ENCODE measurements at places on chromosomes 16 and 17. TPM values are rescaled to one million over a fixed set of nuclear protein-coding genes. Genes with fewer than 3 reads are reported as not detected.

The KRTAP3-2 gene
- total RNA-seq, result not detected

The NACA2 gene
- not detected for total RNA-seq

The KRTAP4-11 gene
- total RNA-seq, result not detected

The KLHL11 gene
- 12.6 TPM for total RNA-seq

GRCh38 chr16:58428621-58429542 is 36.6 kb downstream of the GINS3 start:
- no peaks in the 10 kb centered on the region for H3K4me1 ChIP-seq
- DNase-seq, result no peak
- no peak overlapping the region for H3K4me3 ChIP-seq

DNA sequence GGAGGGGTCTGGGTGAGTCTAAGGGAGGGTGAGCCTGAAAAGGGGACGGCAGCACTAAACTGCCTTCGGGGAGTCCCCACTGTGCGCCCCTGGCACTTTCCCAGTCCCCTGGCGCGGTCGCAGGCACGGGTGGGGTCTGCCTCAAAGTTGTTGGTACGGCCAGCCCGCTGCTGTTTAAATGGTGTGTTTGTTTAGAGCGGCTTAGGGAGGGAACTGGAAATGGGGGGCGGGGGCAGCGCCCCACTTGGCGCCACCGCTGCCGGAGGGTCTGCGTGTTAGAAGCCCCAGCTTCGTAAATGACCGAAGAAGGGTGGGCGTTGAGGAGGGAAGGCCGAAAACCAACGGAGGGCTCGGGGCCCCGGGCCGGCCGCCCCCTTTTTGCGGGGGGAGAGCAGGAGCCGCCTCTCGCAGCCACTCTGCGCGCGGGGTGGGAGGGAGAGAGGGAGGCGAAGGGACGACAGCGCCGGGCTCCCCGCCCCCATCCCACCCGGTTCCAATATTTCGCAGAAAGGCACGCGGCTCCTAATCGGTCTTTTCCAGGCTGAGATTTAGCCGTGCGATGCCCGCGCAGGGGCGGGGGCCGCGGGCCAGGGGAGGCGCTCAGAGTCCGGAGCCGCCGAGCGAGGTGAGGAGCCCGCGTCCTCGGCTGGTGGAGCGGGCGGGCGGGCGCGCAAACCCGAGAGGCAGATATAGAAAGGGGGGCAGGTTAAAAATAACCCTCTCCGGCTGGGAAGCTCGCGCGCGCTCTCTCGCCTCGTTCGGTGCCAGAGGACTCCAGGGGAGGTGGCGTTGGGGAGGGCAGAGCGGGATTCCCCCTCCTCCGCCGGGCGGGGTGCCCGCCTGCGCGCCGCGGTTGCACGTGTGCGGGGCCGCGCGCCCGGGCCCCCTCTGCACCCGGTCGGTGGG is 54.9 kb downstream of the SREBF1 start:
- H3K36me3 ChIP-seq, result no peaks in the 10 kb centered on the region
- peak overlapping the region; percentile 55 for H3K4me3 ChIP-seq
- peak overlapping the region; percentile 55 for H3K27ac ChIP-seq
- peak; percentile 83 for DNase-seq
- no peaks in the 10 kb centered on the region for H3K27me3 ChIP-seq
- H3K4me1 ChIP-seq, result peaks cover 51% of the 10 kb centered on the region

GRCh38 chr17:80959330-80960036 is 32.2 kb upstream of the CHMP6 start:
- H3K4me1 ChIP-seq, result peaks cover 16% of the 10 kb centered on the region
- no peaks in the 10 kb centered on the region for H3K36me3 ChIP-seq
- H3K27me3 ChIP-seq, result no peaks in the 10 kb centered on the region
- H3K27ac ChIP-seq, result peak overlapping the region; percentile 36

DNA sequence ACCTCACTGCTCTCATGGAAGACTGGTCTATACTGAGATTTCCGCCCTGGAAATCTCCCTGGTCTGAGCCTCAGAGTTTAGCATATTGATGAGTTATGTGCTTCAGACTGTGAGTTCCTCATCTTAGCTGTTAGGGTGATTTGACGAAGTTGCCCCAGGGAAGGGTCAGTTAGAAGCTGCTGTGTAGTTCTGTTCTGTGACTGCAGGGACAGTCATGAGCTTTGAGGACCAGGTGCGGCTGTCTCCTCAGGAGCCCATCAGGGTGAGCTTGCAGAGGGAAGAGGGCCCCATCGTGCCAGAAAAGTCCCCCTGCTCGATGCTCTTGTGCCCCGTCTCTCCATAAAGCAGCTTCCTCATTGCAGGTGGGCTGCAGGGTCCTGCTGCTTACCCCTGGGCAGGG is 28.3 kb upstream of the IL17C start:
- DNase-seq, result no peak
- H3K27ac ChIP-seq, result no peak overlapping the region
- no peaks in the 10 kb centered on the region for H3K4me1 ChIP-seq
- H3K36me3 ChIP-seq, result peaks cover 80% of the 10 kb centered on the region
- no peaks in the 10 kb centered on the region for H3K27me3 ChIP-seq

DNA sequence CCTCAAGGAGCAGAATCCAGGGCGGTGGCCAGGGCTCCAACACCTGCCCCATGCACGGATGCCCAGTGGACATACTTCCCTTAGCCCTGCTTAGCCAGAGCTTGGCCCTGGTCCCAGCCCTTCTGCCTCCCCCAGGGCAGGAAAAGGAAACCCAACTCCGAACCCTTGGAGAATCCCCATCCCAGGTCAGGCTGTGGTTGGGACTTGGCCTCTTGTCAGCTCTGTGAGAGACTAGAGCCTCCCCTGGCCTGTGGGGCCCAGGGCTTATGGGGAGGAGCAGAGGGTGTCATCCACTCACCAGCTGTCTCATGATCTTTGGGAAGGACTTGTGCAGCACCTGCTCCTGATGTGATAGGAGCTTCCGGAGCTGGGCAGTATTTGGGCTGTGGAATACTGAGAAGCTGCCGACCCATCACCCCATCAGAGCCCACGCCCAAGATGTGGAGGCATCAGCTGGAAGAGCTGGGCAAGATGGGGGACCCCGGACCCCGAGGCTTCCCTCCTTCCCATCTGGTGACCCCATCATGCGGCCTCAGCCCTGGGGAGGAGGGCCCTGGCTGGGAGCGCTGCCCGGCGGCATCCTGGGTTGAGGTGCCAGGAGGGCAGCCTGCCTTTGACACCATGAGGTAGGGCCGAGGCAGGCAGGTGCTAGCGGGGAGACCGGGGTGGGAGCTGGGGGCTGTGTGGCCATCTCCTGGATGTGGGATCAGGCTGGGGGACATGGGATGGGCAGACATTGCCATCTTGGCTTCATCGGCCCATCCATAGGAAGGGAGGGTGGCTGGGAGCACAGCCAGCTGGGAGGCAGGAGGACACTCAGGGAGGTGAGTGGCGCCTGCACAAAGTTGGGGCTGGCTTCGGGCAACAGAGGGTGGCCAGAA is 45.1 kb downstream of the TNFRSF13B start:
- no peaks in the 10 kb centered on the region for H3K27me3 ChIP-seq
- DNase-seq, result peak; percentile 51
- H3K4me3 ChIP-seq, result no peak overlapping the region
- no peaks in the 10 kb centered on the region for H3K4me1 ChIP-seq
- no peak overlapping the region for H3K27ac ChIP-seq

- peak; percentile 65 for DNase-seq
- H3K27ac ChIP-seq, result peak overlapping the region; percentile 100
- H3K4me3 ChIP-seq, result peak overlapping the region; percentile 85
- H3K4me1 ChIP-seq, result peaks cover 34% of the 10 kb centered on the region
- no peaks in the 10 kb centered on the region for H3K27me3 ChIP-seq
Observed at GRCh38 chr17:8150194-8151119, 1.7 kb downstream of the PER1 start.

DNA sequence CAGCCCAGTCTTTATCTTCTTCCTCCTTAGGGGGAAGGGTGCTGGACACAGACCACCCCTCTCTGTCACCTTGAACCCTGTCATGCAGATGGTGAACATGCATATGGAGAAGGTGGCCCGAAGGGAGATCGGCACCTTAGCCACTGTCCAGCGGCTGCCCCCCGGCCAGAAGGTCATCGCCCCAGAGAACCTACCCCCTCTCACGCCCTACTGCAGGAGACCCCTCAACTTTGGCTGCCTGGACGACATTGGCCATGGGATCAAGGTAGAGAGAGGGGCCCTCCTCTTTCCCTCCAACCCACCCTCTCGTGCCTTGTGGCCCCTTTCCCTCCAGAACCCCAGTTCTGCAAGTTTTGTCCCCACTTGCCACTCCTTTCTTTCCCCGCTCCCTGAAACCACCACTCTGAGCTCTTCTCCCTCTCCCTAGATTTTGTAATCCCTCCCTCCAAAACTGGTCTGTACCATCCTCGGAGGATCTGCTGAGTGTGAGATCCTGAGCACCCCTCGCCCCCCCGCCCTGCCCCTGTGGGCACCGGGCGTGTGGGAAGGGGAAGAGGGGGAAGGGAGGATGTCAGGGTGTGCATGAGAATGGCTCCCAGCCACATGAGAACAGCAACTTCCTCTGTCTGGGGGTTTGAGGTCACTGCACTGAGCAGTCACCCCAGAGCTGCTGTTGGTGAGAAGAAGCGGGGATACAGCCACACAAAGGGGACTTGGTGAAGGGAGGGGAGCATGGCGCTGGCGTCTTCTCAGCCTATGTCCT is 7.3 kb downstream of the ABI3 start:
- peaks cover 54% of the 10 kb centered on the region for H3K4me1 ChIP-seq
- peak overlapping the region; percentile 63 for H3K27ac ChIP-seq
- H3K36me3 ChIP-seq, result no peaks in the 10 kb centered on the region
- peak; percentile 86 for DNase-seq
- peak overlapping the region; percentile 8 for H3K4me3 ChIP-seq

GRCh38 chr16:17116595-17117322 is 354.0 kb downstream of the XYLT1 start:
- no peaks in the 10 kb centered on the region for H3K4me1 ChIP-seq
- no peak for DNase-seq
- H3K36me3 ChIP-seq, result no peaks in the 10 kb centered on the region
- no peak overlapping the region for H3K4me3 ChIP-seq

DNA sequence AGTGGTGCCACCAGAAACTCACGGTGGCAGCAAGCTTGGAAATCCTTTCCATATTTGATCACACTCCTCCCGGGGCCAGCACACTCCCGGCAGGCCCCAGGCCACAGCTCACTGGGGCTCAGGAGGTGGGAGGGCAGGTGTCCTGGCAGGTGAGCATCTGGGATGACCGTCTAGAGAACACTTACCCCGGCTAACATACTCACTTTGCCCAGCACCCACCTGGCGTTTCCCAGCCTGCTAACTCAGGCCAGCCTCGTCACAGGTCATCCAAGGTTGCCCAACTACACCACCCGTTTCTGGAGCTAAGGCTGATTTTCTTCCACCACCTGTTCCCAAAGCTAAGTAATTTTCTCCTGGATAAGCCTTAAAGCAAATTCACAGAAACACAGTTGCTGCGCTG is 24.9 kb downstream of the FBXO31 start:
- peaks cover 41% of the 10 kb centered on the region for H3K36me3 ChIP-seq
- peaks cover 6% of the 10 kb centered on the region for H3K4me1 ChIP-seq
- no peaks in the 10 kb centered on the region for H3K27me3 ChIP-seq
- DNase-seq, result no peak

DNA sequence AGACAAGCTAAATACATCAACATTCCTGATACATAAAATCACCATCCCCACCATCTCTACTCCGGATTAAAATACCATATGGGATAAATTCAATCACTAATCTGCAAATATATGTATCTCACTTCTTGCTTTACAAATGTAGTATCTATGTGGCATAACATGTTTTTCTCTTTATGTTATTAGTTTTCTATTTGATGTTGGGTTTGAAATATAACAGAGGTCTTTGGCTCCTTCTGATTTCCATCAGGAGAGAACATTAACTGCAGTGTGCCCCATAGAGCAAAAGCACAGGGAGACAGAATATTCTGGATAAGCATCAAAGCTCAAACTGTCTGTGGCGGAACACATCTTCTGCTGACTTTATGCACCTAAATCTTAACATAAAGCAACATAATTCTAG is 547.2 kb upstream of the CDH8 start:
- H3K4me3 ChIP-seq, result no peak overlapping the region
- H3K27me3 ChIP-seq, result no peaks in the 10 kb centered on the region
- H3K27ac ChIP-seq, result no peak overlapping the region
- H3K36me3 ChIP-seq, result no peaks in the 10 kb centered on the region

GRCh38 chr16:57834936-57835335 is 32.6 kb upstream of the KIFC3 start:
- H3K4me3 ChIP-seq, result no peak overlapping the region
- no peak for DNase-seq
- H3K27me3 ChIP-seq, result no peaks in the 10 kb centered on the region
- no peaks in the 10 kb centered on the region for H3K4me1 ChIP-seq
- no peak overlapping the region for H3K27ac ChIP-seq
- H3K36me3 ChIP-seq, result no peaks in the 10 kb centered on the region

DNA sequence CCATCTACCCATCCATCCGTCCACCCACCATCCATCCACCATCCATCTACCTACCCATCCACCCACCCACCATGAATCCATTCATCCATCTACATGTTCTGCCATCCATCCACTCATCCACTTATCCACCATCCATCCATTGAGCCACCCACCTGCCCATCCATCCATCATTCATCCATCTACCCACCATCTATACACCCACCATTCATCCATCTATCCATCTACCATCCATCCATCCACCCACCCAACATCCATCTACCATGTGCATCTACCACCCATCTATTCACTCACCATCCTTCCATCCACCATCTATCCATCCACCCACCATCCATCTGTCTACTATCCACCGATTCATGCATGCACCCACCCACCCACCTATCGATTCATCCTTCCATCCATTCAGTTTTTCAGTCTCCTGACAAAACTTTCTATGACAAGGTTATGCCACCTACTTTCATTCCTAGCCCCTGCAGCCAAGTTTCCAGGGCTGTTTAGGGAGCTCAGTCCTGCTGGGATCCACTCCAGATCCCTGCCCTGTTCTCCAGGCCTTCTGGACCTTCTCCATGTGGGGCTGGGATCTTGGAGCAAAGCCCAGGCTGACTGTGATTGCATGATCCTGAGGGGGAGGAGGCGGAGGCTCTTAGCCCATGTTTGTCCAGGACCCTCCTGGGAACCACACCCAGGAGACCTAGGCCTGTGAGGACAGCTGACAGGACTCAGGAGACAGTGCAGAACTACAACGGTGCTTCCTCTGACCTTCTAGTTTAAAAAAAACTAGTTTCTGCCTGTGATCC is 27.4 kb downstream of the BCO1 start:
- no peaks in the 10 kb centered on the region for H3K36me3 ChIP-seq
- peaks cover 9% of the 10 kb centered on the region for H3K4me1 ChIP-seq
- DNase-seq, result peak; percentile 72
- no peak overlapping the region for H3K27ac ChIP-seq

DNA sequence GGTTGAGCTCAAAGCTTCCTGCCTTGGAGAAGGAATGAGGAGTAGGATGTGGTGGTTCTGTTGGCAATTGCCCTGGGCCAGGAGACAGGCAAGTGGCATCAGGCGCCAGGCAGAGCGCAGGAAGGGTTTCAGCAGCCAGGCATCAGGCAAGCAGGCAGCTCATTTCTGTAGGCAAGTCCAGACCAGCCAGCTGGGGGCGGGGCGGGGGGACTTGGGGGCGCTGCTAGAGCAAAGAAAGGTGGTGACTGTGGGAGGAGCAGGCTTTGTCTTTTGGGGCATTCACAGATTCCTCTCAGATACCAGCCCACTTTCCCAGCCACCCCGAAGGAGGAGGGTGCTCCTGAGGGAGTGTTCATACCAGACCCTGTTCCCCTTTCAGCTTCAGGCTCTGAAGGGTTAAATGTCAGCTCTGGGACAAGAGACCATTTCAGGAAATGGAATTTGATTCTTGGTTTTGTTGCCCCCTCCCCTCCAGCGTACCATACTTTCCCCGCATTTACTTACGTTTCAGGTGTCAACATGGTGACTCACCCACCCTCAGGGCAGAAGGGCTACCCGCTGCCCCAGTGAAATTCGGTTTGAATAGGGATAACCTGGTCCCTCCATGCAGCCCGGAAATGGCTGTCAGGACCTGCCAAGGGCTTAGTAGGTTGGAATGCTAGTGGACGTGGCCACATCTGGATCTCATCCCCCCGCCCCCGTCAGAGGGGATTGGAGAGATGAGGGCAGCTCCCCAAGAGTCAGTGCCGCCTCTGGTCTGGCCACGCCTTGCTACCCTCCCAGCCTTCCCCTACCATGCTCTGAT is 13.2 kb downstream of the NGFR start:
- peaks cover 14% of the 10 kb centered on the region for H3K27me3 ChIP-seq
- no peak overlapping the region for H3K4me3 ChIP-seq
- H3K27ac ChIP-seq, result no peak overlapping the region
- no peaks in the 10 kb centered on the region for H3K4me1 ChIP-seq

All from upper lobe of right lung (tissue), 1 donor.